Activated effector memory CD4-positive, alpha-beta T cell treated with anti-CD3 and anti-CD28 coated beads, Interleukin-2, amount 50 U/mL, for 16 hours (primary cell): ENCODE measurements at places on chromosomes 13 and 19.

DNA sequence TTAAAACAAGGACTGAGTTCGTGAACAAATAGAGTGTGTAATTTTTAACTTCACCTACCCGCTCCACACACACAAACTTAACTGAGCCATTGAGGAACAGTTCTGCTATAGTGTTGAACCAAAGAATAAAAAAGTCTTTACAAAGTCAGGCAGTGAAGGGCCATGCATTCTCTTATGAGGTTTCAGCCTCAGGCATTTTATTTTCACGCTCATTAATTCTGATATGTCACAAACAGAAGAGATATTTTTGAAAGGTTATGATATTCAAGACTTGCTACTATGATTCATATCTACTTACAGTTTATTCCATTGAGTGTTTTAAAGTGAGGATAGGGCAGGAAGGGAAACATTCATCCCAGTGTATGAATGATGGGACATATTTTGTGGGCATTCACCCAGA, 282.2 kb downstream of the SLITRK5 start:
- no peak for DNase-seq

- no peak for DNase-seq
Measured at GRCh38 chr13:80894917-80895316, 554.0 kb upstream of the SPRY2 start.

DNA sequence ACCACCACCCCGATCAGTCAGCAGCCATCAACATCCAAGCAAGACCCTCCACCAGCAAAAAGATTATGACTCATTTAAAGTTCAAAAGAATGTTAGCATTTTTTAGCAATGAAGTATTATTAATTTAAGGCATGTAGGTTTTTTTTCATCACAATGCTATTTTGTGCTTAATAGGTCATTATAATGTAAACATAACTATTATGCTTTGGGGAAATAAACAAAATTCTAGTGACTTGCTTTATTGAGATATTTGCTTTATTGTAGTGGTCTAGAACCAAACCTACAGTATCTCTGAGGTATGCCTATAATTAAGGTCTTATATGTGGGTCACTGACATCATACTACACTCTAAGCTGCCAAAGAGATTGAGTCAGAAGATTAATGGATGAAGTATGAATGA, 20.0 kb downstream of the KLF12 start:
- DNase-seq: no peak

DNA sequence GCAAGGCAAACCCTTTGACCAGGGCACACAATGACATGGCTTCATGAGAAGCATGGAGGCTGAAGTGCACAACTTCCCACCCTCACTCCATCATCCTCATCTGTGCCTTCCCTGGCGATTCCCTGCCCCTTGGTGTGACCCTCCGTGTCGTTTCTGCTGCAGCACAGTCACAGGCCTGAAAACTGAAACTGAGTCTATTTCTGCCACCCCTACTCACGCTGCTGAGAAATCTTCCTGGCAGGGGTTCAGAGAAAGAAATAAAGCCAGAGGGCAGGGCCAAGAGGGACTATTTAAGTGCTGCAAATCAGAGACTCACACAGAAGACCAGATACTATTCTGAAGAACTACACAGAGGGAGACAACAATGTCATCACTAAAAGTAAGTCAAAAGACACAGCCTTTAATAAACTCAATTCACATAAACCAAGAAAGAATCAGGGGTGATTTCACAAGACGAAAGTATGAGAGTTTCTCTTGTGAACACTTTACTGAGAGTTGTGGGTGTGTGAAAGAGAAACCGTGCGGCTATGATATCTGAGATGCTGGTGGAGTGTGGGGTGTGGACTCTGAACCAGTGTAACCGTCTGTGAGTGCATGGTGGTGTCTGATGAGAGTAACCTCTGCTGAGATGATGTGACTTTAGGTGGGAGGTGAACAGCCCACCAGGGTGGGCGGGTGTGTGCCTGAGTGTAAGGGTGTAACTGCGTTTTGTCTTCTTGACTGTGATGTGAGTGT, 23.5 kb downstream of the LGALS16 start:
- DNase-seq: peak; percentile 83

DNA sequence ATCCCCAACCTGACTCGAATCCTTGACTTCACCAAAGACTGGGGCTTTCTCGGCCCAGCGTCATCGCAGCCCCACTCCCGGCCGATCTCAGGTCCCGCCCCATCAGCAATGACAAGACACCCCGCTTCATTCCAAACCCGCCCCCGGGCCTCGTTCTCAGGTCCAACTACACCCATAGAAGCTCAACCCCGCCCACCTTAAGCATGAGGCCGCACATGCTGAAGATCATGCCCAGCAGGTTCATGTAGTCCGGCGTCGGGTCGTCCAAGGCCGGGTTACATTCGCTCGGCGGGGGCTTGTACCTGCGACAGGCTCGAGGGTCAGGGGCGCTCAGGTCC, 2.3 kb downstream of the WDR83 start:
- peak; percentile 89 for DNase-seq

- peak; percentile 94 for DNase-seq
Measured at GRCh38 chr19:55088543-55089341, 13.1 kb downstream of the EPS8L1 start.

DNA sequence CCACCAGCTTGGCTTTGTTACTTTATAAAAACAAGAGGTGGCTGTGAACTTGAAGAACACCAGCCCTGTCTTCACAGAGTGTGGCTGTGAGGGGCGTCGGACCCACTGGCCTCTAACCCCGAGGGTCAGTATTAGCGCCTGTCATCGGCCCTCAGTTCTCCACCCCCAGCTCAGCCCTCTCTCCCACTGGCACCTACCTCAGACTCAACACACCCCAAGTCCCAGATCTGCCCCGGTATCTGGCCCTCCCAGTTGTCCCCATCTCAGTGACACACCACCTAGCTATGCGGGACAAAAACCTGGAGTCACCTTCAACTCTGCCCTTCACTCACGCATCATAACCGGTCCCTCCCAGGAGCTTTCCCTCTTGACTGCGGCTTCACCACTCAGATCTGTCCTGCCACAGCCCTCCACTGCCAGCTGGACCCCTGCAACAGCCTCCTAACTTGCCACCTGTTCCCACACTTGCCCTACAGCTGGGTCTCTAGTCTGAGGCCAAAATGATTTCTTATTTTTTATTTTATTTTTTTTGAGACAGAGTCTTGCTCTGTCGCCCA, 45.4 kb downstream of the PEPD start:
- no peak for DNase-seq

DNA sequence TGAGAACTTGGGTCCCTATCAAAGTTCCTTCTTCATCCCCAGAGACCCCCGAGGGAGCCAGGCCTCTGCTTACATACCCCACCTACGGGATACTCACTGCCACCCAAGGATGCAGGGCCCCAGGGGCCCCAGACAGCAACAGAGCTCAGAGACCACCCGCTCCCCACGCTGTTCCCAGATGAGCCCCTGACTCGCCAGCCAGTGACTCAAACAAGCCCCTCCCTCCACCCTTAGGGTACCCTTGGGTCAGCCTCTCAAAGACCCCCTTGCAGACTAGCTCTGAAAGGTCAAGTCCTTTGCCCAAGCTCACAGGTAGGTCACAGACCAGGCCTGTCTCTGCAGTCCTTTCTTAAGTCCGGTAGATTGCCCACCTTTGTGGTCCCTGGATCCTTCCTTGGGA, 45.7 kb downstream of the CD320 start:
- DNase-seq: peak; percentile 38

DNA sequence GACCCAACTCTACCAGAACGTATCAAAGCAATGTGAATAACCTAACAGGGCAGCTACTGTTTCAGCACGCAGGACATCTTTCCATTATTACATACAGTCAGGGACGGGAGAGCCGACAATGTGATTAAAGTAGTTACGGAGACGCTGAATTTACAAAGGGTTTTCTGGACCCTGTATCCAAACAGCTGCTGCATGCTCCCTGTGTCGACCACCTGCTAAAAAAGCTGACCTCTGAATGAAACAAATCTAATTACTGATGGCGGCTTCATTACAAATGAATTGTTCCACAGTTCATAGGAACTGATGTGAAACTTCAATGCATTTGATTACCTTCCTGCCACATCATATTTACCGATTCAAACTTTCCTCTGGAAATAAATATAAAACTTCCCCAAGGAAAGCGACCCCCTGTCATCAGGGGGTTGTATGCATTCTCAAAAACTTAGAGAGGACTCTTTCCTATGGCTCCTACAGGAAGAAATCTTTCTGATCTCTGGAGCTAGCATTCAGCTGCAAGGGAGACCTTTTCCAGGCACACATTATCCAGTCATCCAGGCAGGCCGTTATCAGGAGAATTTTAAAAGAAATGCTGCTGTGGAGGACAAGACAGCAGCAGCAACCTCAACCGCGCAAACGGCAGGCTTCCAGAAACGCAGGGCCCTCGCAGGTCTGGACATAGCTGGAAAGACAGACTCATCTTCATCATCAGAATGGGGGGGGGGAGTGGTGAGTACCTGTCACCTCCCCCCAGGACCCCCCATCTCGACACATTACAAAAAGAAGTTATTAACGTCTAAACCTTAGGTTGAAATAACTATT, 3.1 kb downstream of the EFNB2 start:
- no peak for DNase-seq

DNA sequence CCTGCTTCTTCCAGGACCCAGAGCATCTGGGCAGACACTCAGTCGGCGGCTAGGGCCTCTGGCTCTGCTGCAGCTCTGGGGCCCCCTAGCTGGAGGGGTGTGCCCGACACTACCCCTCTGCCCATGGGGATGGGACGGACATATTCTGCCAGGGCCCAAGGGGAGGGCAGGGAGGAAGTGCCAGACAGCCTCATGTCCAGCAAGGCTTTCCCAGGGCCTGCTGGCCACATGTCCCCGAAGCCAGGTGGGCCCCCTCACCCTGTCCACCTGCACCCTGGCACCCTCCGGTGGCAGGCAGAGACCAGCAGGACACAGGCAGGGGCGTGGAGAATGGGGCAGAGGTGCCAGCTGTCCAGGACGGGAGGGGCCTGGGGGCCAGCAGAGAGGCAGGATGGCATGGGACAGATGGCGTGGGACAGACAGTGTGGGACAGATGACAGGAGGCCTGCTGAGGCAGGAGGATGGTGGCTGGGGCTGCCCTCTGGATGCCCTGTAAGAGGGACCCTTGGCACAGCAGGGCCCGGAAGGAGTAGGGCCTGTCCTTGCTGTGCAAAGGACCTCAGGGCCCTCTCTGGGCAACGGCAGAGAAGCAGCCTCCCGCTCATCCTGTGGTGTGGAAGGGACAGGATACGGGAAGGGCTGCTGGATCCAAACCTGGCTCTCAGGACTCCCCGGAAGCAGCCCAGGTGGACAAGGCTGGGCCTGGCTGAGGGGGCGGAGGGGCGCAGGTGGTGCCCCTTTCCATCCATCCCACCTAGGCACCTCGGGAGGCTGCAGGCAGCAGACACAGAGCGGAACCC, 29.1 kb downstream of the CEBPG start:
- DNase-seq: no peak

DNA sequence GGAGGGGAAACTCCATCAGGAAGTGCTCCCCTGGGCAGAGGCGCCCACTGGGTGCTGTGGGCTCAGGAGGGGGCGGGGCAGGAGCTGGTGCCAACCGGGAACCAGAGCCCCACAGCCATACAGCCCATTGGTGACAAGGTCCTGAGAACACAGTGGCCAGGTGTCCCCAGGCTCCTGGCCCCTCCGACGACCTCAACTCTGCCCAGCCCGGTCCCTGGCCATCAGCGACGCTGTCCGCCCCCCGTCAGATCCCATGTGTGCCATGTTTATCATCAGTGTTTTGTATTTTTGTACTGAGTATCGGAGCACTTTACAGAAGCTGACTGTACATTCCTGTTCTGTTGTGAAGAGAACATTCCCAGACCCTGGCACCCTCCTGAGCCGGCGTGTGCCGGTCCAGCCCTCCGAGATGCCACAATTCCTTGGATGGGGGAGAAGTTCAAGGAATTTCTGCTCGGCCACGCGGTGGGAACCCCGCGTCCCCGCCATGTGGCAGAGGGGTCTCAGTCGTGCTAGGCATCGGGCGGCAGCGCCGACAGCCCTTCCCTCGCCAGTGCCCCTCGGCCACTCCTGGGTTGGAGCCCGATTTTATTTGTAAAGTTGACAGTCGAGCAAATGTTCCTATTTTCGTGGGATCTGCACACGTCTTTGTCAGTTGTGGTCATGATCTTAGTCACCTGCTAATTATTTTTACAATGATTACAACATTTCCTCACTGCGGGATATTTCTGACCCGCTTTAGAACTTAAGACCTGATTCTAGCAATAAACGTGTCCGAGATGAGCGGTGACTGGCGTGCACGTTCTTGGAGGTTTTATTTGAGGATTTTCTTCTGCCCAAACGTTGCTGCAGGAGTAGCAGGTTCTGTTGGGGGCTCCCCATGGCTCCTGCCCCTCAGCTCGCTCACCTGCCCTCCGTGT, 16.9 kb downstream of the PEX11G start:
- DNase-seq: no peak

- no peak for DNase-seq
Measured at GRCh38 chr19:29428071-29428470, 97.7 kb upstream of the VSTM2B start.
